ENCODE measurements at places on chromosomes 5 and 9. TPM values are rescaled to one million over a fixed set of nuclear protein-coding genes. Genes with fewer than 3 reads are reported as not detected.
A peak's percentile ranks its signal among the peaks of the same experiment; 100 is the strongest.

DNA sequence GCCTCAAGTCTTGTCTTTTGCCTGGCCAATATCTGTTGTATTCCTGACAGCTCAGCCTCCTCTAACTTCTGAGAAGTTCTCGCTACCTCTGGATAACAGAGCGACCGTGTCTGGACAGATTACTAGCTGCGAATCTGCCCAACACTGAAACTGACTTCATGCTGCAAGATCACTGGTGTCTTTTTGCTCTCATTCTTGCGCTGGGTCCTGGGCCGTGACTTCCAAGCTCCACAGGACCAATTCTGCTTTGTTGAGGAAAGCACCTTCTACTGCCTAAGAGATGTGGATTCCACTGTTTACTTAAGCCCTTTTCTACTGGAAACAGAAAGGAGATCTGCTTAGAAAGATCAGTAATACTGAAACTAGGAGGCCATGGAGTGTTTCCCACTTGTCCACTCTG, 978.8 kb upstream of the DMAC1 start:
- no peak for DNase-seq

DNA sequence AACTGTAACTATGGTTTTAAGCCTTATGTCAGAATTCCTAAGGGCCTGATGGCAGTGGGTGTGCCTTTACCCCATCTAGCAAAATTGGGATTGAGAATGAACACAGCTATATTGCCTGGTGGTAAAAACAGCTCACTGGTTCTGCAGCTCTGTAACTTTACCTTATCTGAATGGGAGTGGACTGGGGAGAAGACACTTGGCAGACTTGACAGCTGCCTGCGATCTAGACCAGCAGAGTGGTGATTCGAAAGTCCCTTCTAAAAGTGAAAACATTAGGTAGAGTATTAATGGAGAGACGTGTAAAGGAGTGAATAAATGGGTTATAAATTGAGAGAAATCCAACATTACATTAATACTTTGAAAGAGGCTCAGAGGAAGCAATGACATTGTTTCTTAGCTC, 289.1 kb upstream of the EDIL3 start:
- DNase-seq, result no peak

Gene HSPB3
- 1.5 TPM for total RNA-seq

Gene ADAMTS6
- 7.1 TPM for total RNA-seq

- no peak for DNase-seq
These were observed 356.4 kb upstream of the CCNH start for GRCh38 chr5:87769157-87769556.

GRCh38 chr5:160230686-160231527, 1.6 kb downstream of the FABP6 start:
- DNase-seq, result peak; percentile 81

- DNase-seq, result peak; percentile 55
These were observed 35.8 kb downstream of the GSN start for GRCh38 chr9:121303456-121304451.

GRCh38 chr9:83032065-83032625, 30.8 kb downstream of the RASEF start:
- DNase-seq, result no peak

DNA sequence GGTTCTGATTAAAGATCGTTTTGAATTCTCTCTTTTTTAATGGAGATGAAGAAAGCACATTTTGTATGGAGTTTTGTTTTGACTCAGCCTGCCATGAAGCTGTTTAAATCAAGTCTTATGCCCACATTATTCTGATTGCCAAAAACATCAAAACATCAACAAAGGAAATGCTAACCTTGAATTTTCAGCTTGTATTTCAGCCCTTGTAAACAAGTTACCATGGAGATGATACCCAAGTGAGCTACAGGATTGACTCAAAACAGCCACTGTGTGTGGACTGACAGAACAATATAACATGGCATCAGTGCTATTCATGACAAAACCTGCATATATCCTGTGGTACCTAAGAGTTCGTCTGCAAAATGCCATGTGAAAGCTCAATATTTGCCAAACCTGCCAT, 1581.0 kb downstream of the MAT2B start:
- no peak for DNase-seq

Gene FAM169A
- 2.2 TPM for total RNA-seq

Gene IRF1
- total RNA-seq, result 26.8 TPM

- no peak for DNase-seq
These were observed 167.1 kb downstream of the RFK start for GRCh38 chr9:76227156-76227555.

Gene KCNIP1
- total RNA-seq, result 0.42 TPM

Gene LMAN2
- total RNA-seq, result 86.2 TPM

- DNase-seq, result no peak
These were observed 380.1 kb downstream of the CTNND2 start for GRCh38 chr5:11524188-11524587.

DNA sequence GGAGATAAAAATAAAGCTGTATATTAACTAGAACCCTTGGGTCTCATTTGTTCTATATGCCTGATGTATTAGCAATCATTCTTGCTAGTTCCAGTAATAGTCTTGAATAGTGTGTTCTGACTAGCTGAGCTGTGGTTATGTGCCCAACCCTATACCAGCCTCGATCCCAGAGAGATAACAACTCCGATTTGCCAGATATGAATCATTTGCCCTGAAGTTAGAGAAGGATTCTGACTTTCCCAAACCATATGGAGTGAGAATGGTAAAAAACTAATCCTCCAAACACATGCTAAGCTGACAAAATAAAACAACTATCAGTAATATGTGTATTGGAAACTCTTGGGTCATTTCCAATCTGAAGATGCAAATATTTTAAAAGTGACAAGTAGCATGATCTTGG, 64.8 kb downstream of the ALDH1A1 start:
- DNase-seq, result no peak

Gene OTULIN
- total RNA-seq, result 48.7 TPM

Gene FNIP1
- total RNA-seq, result 50.0 TPM

DNA sequence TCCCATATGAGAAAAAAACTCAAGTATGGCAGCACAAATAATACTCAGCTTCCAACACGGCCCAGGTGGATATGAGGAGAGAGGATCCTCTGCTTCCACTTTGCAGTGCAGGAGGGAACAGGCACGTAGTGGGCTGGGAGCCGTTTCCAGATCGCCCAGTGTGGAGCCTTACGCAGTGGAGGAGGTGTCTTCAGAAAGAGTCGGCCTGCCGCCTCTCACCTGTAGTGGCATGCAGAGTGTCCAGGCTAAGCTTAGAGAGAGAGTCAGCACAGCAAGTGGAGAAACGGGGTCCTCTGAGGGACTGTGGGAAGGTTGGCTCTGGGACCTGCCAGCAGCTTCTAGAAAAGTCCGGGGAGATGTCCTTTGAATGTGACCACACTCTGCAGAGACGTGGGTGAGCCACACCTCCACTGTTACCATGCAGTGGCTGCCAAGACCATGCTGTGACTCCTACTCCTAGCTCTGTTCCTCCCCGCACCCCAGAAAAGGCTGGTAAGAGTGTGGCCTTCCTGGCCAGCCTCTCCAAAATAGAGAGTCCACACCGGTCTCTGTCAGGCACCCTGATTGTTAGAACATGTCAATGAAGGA, 3.5 kb upstream of the SEMA4D start:
- no peak for DNase-seq

All from aorta (tissue), 5 donors.